ENCODE measurements at places on chromosomes 5 and 9. TPM values are rescaled to one million over a fixed set of nuclear protein-coding genes. Genes with fewer than 3 reads are reported as not detected.

Gene C5orf63
- total RNA-seq = 10.3 TPM

DNA sequence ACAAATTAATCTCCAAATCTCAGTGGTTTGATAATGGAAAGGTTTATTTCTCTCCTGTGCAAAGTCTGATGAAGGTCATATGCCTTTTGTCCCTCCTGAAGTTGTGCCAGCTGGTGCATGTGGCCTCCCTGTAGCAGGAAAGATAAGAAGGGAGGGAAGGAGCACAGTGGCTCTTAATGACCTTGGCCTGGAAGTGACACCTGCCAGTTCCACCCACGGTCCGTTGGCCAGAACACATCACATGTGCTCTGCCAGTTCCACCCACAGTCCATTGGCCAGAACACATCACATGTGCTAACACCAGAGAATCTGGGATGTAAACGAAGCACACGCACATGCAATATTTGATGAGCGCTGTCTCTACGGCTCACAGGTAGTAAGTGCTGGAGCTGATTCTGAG is 130.9 kb downstream of the DOCK2 start:
- peak; percentile 32 for DNase-seq

GRCh38 chr5:67358186-67358585 is 161.6 kb upstream of the CD180 start:
- DNase-seq = no peak

- DNase-seq = no peak
Measured at GRCh38 chr5:161547738-161548486, 1.4 kb upstream of the GABRB2 start.

- no peak for DNase-seq
Measured at GRCh38 chr5:123546657-123547056, 34.7 kb downstream of the CSNK1G3 start.

GRCh38 chr5:142800776-142801494 is 30.8 kb downstream of the ARHGAP26 start:
- DNase-seq = no peak

- no peak for DNase-seq
Measured at GRCh38 chr9:120331913-120332312, 248.1 kb downstream of the CDK5RAP2 start.

Gene SLIT3
- total RNA-seq = 22.7 TPM

Gene LRRC19
- total RNA-seq = not detected

DNA sequence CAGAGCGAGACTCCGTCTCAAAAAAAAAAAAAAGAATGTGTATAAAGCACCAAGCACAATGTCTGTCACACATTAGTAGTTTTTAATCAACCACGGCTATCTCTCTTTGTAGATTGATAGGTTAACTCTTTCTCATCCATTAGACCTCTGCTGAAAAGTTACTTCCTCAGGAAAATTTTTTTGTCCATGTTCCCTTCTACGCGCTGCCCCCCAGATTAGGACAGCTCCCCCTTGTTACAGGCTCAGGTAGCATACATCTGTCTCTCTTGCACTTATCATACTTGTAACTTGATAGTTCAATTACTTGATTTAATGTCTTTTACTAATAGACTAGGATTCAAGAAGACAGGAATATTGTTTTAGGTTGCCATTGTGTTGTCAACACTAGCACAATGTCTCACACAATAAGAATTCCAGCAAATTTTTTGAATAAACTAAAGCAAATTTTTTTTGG is 1.5 kb downstream of the SPDL1 start:
- DNase-seq = no peak

DNA sequence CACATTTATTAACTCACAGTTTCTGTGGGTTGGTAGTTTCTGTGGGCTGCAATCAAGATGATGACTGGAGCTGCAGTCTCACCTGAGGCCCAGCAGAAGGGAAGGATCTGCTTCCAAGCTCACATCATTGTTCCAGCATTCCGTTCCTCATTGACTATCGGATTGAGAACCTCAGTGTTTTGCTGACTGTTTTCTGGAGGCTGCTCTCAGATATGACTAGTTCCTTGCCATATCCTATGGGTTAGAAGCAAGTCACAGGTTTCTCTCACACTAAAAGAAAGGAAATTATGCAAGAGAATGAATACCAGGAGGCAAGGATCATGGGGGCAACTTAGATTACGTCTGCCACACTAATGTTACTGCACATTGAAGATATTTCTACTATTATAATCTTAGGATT is 6.3 kb upstream of the ERAP1 start:
- no peak for DNase-seq

Gene RNF183
- total RNA-seq = not detected

Gene SPINK4
- total RNA-seq = not detected

DNA sequence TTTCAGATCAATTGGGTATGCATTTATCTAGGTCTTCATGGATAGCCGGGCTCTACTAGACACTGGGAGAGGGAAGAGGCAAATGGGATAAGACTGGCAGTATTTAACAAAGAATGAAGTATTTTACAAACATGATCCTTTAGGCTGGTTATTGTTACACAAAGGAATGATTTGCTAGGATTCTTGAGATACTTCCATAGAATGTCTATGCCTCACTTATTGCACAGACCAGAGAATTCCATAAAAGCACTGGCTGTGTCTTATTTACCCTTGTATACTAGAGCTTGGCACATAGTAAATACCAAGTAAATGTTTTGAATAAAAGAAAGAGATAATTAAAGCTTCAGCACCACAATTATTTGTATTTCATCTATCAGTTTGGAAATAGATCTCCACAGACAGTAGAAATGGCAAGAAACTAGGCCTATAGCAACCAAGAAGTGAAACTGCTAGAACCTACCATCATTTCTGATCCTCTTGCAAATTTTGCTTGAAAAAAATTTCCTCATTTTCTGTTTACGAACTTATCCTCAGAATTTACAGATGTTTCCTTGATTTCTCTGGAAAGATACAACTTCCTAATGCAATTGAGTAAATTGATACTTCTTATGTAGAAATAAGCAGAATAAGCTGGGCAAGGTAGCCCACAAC is 3.8 kb downstream of the PDCD1LG2 start:
- DNase-seq = no peak

DNA sequence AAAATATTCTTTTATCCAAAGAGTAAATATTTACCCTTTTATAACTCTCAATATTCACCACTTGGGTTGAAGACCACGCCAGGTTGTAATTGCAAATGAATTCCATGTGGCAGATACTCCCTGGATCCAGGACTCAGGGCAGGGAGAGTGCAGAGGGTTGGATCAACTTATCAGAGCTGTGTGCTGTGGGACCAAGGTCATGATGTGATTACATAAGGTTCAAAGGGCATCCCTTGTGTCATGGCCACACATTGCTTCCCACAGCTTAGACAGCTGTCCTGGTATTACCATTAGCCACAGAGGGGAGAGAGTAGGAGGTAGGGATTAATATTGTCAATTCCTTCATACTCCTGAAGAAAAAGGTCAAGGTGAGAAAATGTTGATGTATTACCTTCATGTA is 133.9 kb downstream of the JAKMIP2 start:
- no peak for DNase-seq

Gene HTR1A
- not detected for total RNA-seq

- DNase-seq = no peak
Measured at GRCh38 chr9:98117984-98118639, 910 bp downstream of the TRIM14 start.

DNA sequence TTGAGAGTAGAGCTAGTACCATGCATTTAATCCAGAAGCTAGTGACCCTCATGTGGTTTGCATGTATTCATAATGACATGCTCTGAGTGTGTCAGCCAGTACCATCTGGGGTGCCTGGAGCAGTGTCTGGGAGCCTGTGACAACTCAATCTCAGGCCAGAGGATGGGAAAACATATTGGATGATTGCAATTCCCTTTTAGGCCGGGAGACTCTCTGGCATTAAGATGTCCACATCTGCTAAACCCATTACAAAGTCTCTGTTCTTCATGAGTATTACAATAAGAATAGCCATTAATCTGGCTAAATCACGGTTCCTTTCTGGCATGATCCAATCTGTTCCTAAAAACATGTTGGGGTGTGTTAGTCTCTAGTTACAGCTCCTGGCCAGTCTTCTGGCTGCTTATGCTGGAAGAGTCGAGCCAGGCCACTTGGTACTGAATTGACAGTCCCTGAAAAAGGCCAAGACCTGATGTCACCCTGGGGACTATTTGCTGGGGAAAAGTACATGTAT is 475.7 kb downstream of the ENC1 start:
- DNase-seq = no peak

Data from left ventricle myocardium inferior (tissue), 1 donor.